ENCODE measurements at places on chromosomes 2 and 18. TPM values are rescaled to one million over a fixed set of nuclear protein-coding genes. Genes with fewer than 3 reads are reported as not detected.

DNA sequence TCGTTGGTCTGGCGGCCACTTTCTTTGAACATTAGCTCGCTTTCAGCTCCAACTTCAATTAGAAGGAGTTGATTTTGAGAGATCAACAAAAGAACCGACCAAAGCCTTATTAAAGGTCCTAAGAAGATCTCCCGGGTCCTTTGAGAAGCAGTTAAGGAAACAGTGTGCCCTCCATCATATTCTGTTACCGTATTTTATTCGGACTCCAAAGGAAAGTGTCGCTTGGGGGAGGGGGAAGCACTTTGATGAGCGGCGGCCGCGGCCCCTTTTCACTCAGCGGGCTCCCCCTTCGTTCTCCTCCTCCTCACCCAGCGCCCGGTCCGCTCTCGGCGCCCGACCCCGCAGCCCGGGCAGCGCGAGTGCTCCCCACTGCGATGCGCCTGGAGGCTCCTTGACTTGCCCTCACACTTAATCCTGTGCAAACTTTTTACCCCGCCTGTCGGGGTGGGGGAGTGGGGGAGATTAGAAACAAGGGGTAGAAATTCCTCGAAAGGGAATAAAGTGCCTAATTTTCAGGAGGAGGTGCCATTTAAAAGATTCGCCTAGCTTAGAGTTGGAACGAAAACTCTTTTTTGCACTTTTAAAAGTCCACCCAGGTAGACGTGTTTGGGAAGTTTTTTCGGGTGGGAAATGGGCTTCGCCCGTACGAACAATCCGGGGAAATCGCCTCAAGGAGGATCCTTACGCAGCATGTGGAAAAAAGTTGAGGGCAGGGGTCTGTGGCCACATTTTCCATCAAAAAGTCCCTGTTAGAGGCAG, 1.2 kb upstream of the OTX1 start:
- DNase-seq = no peak

SPC25 gene
- total RNA-seq = not detected

DNA sequence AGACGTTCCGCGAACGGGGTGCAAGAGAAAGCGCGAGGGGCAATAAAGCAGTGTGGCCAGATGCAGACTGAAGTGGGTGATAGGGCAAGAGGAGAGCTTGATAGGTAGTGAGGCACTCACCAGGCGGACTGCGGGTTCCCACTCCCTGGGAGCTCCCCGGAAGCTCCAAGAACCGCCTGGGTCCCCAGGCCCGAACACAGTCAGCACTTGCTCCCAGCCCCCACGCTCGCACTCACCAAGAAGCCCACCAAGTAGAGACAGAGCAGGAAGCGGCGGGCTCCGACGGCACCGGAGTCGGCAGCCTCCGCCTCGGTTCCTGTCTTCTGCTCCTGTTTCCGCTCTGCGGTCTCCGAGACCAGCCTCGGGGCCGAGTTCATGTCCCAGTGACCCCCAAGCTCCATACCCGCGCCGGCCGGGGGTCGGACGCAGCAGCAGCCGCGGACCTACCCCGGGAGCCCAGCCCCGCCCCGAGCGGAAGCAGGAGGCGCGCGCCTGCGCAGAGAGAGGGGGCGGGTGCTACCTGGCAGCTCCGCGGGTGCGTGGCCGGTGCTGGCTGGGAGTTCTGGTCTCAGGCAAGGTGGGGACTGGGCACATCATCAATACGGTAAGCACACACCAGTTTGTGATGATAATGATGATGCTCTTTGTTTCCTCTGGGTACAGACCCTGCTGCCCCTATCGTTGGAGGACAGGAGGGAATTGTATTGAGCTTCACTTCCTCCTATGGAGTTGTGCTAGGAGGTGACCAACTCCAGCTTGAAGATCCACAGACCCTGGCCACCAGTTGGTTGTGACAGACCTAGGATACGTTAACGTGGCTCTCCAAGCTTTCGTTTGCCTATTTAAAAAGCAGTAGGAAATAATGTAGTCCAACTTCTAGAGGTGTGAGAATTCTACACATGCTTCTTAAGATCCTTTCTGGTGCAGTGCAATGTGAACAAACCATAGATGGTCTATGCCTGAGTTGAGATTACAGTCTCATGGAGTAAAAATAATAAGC, 25.1 kb upstream of the TMEM182 start:
- DNase-seq = peak; percentile 83

DNA sequence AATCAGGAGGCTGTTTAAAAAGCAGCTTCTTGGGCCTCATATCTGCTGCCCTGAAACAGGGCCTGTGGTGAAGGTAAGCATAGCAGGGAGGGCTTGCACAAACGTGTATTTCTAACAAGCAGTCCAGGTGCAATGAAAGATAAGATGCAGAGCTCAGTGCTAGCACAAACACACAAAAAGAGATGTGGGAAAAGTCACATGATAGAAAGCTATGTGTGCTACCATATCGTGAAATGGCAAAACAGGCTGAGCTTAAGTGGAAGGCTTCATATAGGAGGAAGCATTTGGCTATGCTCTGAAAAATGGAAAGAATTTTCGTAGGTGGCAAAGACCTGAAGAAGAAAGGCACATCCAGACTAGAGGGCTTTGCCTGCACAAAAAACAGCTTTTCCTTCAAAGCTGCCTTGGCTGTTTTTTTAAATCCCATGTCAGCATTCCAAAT, 10.2 kb downstream of the RSAD2 start:
- no peak for DNase-seq

GRCh38 chr2:66782780-66783361, 347.9 kb downstream of the MEIS1 start:
- no peak for DNase-seq
